ENCODE measurements at places on chromosomes 1 and 21.

DNA sequence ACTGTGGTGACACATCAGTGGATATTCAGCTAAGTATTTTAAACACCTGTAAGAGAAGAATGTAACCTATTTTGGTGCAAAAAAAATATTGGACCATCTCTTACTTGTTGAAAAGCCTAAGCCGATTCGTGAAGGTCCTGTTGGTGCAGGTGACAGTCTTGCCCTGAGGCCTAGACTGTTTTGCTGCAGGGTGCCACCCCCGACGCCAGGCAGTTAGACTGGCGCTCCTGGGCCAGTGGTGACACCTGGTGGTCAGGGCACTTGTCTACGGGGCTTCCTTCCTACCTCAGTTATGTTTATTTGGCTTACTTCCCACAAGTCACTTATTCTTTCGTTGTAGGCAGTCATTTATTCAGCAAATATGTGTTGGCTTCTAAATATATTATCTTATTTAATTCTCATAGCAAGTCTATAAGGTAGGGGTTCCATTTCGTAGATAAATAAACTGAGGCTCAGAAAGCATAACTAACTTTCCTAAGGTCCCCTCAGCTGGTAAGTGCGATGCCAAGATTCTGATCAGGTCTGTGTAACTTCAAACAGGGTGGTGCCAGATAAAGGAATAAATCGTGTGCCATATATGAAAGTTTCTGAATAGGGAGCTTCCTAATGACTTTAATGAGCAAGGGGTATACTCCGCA, 1.9 kb downstream of the EEIG2 start:
- peak; percentile 84 for DNase-seq

DNA sequence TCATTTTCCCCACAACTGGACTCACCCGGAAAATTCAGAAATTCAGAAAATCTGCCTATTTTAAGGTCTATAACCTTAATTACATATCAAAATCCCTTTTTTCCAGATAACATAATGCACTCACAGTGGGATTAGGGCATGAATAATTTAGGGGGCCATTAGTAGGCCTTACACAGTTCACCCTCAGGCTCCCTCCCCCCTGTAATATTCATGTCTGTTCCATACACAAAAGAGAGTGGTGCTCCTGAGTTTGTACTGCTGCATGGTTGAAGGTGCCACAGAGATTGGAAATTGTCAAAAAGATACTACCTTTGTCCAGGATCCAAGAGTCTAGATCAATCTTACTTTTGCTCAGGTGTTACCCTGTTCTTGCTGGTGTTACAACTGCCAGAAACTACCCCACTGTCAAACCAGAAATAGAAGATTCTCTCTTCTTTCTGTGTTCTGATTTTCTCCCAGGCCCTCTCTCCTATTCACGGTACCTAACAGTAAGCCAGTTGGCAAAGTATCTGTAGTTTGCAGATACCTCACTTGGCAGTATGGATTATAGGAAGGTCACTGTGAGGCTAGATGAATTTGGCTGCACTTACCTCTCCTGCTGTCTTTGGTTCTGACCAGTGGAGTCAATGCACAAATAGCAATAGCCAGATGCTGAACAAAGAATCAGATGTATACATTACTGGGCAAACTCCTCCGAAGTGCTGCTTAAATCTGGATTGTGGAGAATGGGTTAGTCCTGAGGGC, 53.2 kb downstream of the C1orf198 start:
- DNase-seq: no peak

DNA sequence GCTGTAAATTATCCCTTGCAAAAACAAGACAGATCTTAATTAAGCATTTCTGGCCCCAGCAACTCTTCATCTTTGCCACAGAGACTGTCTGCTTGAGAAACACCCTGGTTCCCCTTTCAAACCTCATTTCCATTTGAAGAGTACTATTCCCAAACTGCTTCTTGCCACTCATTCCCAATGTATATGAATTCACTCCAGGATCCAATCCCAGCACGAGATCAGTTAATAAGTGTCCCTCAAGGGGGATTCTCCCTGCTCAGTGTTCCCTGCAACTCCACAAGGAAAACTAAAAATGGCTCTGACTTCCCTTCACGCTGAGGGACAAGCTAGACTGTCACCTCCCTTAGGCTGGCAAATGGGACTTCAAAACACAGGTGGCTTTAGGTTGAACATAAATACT, 173.2 kb downstream of the SIPA1L2 start:
- no peak for DNase-seq

GRCh38 chr1:184627007-184627341, 127.7 kb downstream of the EDEM3 start:
- no peak for DNase-seq

DNA sequence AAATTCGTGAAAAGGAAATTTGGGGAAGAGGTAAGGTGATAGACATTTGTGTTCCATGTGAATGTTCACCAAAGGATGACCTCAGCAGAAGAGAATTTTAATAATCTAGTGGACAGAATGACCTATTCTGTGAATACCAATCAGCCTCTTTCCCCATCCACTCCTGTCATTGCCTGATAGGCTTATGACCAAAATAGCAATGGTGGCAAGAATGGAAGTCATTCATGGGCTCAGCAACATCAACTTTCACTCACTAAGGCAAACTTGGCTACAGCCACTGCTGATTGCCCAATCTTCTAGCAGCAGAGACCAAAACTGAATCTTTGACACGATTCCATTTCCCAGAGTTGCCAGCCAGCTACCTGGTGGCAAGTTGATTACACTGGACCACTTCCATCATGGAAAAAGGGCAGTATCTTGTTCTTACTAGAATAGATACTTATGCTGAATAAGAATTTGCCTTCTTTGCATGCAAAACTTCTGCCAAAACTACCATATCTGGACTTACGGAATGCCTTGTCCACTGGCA, 348.7 kb upstream of the PBX1 start:
- no peak for DNase-seq

DNA sequence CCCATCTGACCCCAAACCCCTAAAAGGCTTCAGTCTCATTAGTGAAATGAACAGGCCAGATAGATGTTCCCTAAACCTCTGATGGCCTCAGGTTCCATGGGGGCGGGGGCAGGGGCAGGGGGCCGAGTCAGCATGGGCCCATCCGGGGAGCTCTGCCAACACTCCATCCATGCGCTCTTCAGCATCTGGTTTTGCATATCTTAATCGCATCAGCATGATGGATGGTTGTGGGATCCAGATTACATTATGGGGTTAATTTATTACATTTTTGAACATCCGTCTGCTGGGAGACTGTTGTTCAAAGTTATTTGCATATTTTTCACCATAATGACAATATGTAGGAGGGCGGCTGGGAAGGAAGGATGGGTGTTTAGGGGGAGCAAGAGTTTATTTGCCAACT, 3.1 kb upstream of the MAD2L2 start:
- no peak for DNase-seq

- DNase-seq: no peak
Observed at GRCh38 chr1:117654493-117655219, 48.8 kb downstream of the TENT5C start.

GRCh38 chr1:88188038-88188437, 496.0 kb upstream of the PKN2 start:
- DNase-seq: no peak

GRCh38 chr1:71307451-71307850, 226.6 kb upstream of the ZRANB2 start:
- no peak for DNase-seq

GRCh38 chr1:10622910-10623685, 148.3 kb downstream of the PEX14 start:
- DNase-seq: no peak

DNA sequence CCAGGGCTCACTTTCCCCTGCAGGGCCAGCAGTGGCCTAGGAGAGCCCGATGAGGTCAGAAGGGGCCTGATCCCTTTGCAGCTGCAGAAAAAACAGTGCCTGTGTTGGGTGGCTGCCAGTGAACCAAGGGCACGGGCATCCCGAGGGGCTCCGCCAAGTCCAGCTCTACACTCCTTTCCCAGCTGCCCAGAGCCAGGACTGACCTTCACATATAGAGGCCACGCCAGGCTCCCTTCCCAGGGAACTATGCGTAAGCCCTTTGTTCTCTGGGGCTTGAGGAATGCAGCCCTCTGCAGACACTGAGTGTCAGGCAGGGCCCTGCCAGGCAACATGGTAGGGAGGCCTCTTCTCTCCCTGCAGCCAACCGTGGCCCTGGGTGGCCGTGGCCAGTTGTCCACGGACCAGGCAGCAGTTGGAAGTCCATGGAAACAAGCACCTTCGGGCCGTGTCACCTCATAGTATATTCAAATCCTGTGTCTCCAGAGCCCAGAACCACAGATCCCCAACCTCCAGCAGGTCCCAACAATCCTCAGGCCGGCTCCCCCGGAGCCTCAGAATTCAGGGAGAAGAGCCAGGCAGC, 194.0 kb downstream of the NPHP4 start:
- no peak for DNase-seq

GRCh38 chr1:44050261-44050660, 19.0 kb upstream of the SLC6A9 start:
- DNase-seq: no peak

DNA sequence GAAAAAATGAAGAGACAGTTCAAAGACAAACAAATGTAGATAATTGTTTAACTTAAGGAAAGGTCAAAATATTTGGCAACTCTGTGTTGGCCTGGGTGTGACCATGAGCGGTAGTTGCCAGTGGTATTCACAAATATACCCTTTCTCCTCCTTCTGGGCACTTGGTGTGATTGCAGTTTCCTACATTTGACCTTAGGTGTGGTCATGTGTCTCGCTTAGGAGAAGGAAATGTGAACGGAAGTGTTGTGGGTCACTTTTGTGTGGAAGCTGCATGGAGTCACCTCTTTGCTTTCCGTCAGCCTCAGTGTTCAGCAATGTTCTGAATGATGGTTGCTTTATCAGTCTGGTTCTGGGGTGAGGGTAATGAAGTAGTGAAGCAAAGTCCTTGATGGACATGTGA, 3.4 kb upstream of the PCSK9 start:
- DNase-seq: no peak

GRCh38 chr1:89199525-89200031, 836 bp upstream of the GBP4 start:
- DNase-seq: no peak

DNA sequence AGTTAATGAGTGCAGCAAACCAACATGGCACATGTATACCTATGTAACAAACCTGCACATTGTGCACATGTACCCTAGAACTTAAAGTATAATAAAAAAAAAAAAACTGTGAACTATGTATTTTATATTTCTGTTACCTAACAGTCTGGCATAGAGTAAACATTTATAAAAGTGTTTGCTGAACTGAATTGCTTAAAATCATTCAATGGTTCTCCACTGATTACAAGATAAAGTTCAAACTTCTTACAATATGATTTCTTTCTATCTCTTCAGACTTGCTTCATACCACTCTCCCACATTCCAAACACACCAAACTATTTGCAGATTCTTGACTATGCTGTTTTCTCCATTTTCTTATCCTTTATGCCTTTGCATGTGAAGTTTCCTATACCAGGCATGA, 89.9 kb downstream of the UROD start:
- no peak for DNase-seq

DNA sequence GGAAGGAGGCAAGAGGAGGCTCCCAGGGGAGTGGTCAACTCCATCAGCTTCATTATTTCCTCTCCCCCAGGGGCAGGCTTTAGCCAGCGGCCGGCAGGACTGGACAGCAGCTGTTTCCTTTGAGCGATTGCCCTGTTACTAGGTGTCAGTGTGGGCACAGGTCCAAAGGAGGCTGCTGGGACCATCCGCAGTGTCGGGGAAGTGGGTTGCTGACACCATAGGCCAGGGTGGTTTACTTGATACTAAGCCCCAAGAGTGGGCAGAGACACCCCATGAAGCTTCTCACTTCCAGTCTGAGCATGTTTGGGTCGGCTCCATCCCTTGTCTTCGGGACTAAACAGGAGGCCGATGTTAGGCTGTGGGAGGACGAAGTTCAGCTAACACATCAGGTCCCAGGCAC, 63.6 kb downstream of the KAZN start:
- DNase-seq: no peak

GRCh38 chr1:59288046-59288445, 8.8 kb upstream of the FGGY start:
- DNase-seq: no peak

DNA sequence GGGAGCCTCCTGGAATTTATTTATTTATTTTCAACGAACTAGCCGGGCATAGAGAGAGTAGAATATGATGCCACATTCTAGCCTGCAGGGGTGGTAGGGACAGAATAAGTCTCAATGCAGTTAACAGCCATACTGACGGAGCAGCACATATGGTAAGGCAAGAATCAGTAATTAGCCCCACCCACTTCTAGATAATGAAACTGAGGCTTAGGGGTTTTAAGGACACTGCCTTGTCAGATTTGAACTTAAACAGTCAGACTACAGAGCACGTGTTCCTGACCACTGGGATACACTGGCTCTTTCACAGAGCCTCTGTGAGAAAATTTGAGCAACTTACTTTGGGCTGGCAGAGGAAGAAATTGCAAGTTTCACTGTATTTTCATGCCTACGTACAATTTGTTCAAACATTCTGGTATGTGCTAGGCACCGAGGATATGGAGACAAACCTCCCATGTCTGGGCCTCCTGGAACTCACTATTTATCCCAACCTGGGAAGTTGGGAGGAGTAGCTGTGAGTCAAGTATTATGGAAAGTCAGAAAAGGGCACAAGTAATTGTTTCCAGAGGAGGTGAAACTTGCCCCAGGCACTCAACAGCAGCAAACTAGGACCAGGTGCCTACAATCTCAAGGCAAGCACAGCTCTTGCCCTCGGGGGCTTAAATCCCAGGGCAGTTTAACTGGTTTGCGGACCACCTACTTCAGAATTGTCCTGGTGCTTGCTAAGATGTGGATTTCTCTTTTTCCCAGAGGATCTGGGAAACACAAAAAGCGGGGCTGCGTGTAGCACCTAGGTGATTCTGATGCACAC, 1.6 kb upstream of the CLIC4 start:
- DNase-seq: no peak

DNA sequence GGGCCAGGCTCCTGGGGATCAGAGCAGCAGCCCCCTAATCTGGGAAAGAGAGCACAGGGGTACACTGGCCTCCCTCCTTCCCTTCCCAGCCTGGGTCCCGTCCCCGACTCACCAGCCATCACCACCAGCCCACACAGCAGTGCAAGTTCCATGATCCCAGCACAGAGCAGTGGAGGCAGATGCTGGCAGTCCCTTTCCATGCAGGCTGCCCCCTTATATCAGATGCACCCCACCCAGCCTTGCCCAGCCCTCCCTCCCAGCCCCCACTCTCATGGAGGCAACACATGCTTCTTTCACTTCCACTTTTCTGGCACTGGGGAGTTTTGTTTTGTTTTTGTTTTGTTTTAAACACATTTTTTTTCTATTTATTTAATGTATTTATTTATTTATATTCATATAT, at the start of gene PLA2G2D:
PLA2G2D (minus strand) TSS at position 190 of the 400 bp plus-strand sequence; CDS start at position 152, 38 bp downstream.
- DNase-seq: no peak

GRCh38 chr1:7220712-7221252, 435.5 kb downstream of the CAMTA1 start:
- no peak for DNase-seq

DNA sequence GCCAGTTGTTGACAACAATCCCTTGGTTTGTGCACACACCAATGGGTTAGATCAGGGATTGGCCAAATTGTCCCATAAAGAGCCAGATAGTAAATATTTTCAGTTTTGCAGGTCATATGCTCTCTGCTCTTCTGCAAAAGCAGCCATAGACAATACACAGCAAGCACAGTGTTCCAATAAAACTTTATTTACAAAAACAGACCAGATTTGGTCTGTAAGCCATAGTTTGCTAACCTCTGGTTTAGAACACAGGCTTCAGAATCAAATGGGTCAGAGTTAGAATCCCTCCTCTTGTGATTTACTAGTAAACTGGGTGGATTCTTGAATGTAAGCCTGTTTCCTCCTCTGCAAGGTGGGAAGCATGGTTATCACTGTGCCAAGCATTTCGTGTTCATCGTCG, 65.3 kb upstream of the EFHD2 start:
- DNase-seq: no peak

GRCh38 chr21:30153697-30154340, 12.8 kb downstream of the CLDN17 start:
- DNase-seq: no peak
